ENCODE measurements at places on chromosomes 3 and 15. TPM values are rescaled to one million over a fixed set of nuclear protein-coding genes. Genes with fewer than 3 reads are reported as not detected.
A peak's percentile ranks its signal among the peaks of the same experiment; 100 is the strongest.

- no peak for DNase-seq
These were observed 89.5 kb downstream of the RAD18 start for GRCh38 chr3:8873740-8874139.

The RBM6 gene
- 40.4 TPM for total RNA-seq

The DOCK3 gene
- 3.9 TPM for total RNA-seq

The SCAANT1 gene
- total RNA-seq: not detected

The SUSD5 gene
- total RNA-seq: 0.80 TPM

- peak; percentile 35 for DNase-seq
These were observed 428 bp downstream of the LYSMD4 start for GRCh38 chr15:99732751-99733267.
